Activated T-cell treated with anti-CD3 and anti-CD28 coated beads, Interleukin-2, amount 50 U/mL, for 24 hours (primary cell): ENCODE measurements at places on chromosomes 7 and 10.

- no peak overlapping the region for H3K27ac ChIP-seq
- no peaks in the 10 kb centered on the region for H3K27me3 ChIP-seq
- peak; percentile 27 for DNase-seq
- H3K4me3 ChIP-seq = no peak overlapping the region
Measured at GRCh38 chr7:30646154-30646553, 36.1 kb downstream of the CRHR2 start.

DNA sequence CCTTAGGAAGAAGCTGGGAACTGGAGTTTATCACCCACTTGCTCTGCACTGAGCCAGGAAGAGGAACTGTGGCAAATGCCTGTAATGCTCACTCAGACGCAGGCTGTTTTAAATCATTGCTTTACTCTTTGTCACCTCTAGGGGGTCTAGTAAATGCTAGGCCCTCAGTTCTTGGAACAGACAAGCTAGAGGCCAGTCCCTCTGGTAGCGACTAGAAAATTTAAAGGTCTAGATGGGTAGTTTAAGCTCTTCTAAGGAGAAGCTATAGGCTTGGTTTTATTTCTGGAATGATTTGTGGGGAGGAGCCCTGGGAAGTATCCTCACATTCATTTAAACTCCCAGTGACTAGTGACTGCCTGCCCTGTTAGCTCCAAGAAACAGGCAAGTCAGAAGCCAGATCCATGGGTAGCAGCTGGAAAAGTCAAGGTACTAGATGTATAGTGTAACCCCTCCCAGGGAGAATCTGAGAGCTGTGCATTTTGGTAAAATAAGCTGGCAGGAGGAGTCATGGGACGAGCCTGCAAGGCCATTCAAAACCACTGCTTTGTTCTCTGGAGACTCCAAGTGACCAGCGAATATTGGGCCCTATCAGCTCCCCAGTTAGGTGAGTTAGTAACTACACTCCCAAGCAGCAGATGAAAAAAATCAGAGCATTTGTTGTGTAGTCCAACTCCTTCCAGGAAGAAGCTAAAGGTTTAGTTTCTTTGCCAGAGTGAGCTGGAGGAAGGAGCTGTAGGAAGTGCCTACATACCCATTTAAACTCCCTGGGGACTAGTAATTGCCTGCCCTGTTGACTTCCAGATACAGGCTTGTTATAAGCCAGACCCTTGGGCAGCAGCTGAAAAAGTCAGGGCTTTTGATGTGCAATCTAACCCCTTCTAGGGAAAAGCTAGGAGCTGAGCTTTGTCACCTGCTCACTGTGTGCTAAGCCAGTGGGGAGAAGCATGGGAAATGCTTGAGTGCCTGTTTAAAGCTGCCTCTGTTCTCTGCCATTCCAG lies 68.9 kb downstream of the DYNC1I1 start:
- H3K4me1 ChIP-seq = no peaks in the 10 kb centered on the region
- H3K27ac ChIP-seq = no peak overlapping the region
- H3K36me3 ChIP-seq = no peaks in the 10 kb centered on the region

GRCh38 chr10:28910956-28911355 lies 233.6 kb downstream of the BAMBI start:
- no peak overlapping the region for H3K27ac ChIP-seq
- H3K4me1 ChIP-seq = no peaks in the 10 kb centered on the region
- no peak for DNase-seq
- H3K36me3 ChIP-seq = no peaks in the 10 kb centered on the region

DNA sequence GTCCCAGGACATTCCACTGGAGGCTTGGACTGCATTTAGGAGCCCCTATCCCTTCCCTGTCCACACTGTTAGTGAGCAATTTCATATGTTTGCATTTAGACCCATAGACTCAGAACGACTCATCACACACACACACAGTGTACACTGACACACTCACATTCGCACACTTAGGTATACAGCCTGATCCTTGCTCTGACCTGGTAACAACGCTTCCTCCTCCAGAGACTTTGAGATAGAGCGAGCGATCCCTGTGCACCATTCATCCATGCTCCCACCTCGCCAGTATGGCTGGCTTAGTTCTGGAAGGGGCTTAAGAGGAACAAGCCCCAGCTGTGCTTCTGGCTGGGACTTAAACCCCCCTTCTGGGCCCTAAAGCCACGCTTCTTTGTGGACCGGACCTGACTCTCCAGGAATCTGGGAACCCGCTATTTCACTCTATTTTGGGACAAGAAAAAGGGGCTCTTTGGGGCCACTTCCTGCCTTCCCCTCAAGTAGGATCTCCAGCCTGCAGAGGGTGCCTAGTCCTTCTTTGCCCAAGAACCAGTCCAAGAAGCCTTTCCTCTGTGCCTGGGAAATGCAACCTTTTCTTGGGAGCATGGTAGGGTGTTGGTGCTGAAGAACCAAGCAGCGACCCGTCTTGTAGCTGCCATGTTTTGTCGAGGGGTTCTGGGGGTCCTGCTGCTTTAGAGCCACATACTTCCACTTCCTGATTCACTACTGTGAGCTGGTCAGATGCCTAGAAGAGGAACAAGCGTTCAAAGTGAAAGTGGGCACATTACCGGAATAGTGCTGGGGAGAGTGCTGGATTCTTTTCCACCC lies 1.1 kb upstream of the HOXA13 start:
- peaks cover 39% of the 10 kb centered on the region for H3K4me1 ChIP-seq
- no peaks in the 10 kb centered on the region for H3K36me3 ChIP-seq
- peaks cover 90% of the 10 kb centered on the region for H3K27me3 ChIP-seq
- H3K4me3 ChIP-seq = peak overlapping the region; percentile 68
- peak overlapping the region; percentile 69 for H3K27ac ChIP-seq

GRCh38 chr7:97959046-97959445 lies 30.9 kb downstream of the OCM2 start:
- peaks cover 37% of the 10 kb centered on the region for H3K36me3 ChIP-seq
- no peaks in the 10 kb centered on the region for H3K27me3 ChIP-seq
- H3K27ac ChIP-seq = no peak overlapping the region
- H3K4me1 ChIP-seq = no peaks in the 10 kb centered on the region
- DNase-seq = no peak

DNA sequence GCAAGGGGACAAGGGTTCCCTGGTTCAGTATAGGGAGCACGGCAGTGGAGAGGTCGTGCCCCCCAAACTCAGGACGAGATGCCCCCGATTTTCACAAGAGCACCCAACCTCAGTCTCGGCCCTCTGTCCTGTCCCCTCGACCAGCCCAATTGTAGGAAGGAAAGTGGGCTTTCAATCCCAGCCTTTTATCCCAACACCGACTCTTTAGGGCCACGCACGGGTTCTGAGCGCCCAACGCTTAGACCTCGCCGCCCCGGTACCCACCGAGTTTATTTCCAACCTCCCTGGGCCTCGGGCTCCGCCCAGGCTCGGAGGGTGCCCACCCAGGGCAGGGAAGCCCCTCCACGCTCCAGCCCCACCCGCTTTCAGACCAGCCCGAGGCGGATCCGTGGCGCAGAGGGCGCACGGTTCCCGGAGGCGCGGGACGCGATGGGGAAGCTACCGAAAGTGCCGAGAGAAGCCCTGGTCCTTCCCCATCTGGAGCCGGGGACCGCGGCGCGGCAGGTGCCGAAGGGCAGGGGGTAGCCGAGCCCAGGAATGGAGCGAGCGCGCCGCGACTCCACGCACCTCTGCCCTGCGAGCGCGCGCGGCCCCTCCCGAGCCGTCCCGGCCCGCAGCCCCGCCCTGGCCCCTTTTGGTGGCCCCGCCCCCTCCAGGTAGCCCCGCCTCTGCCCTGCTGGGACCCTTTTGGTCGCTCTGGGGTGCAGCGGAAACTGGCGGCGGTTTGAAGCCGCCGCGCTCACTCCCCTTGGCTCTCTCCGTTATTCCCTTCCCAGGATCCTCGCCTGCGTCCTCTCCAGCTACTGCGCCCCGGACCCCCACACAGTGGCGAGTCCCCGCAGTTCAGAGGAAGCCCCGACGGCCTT lies 20.4 kb downstream of the GRID2IP start:
- H3K4me3 ChIP-seq = peak overlapping the region; percentile 71
- H3K36me3 ChIP-seq = no peaks in the 10 kb centered on the region
- peaks cover 58% of the 10 kb centered on the region for H3K27me3 ChIP-seq
- DNase-seq = peak; percentile 80
- H3K27ac ChIP-seq = peak overlapping the region; percentile 63
- peaks cover 24% of the 10 kb centered on the region for H3K4me1 ChIP-seq

GRCh38 chr7:2855386-2855785 lies 11.3 kb upstream of the GNA12 start:
- H3K4me3 ChIP-seq = no peak overlapping the region
- peaks cover 7% of the 10 kb centered on the region for H3K4me1 ChIP-seq
- no peak overlapping the region for H3K27ac ChIP-seq
- no peaks in the 10 kb centered on the region for H3K36me3 ChIP-seq
- no peaks in the 10 kb centered on the region for H3K27me3 ChIP-seq

DNA sequence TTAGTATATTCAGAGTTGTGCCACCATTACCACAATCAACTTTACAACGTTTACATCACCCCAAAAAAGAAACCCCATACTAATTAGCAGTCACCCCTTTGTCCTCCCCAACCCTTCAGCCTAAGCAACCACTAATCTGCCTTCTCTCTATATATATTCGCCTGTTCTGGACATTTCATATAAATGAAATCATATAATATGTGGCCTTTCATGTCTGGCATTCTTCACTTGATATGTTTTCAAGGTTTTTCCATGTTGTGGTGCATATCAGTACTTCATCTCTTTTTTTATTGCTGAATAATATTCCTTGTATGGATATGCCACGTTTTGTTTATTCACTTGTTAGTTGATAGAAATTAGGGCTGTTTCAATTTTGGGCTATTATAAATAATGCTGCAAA lies 70.4 kb downstream of the AASS start:
- H3K4me3 ChIP-seq = no peak overlapping the region
- no peak for DNase-seq
- peaks cover 23% of the 10 kb centered on the region for H3K36me3 ChIP-seq
- H3K4me1 ChIP-seq = no peaks in the 10 kb centered on the region
- H3K27ac ChIP-seq = no peak overlapping the region
- H3K27me3 ChIP-seq = no peaks in the 10 kb centered on the region

GRCh38 chr10:56551037-56551436 lies 190.0 kb upstream of the ZWINT start:
- H3K27ac ChIP-seq = no peak overlapping the region
- H3K36me3 ChIP-seq = no peaks in the 10 kb centered on the region
- no peak for DNase-seq
- H3K4me1 ChIP-seq = no peaks in the 10 kb centered on the region

DNA sequence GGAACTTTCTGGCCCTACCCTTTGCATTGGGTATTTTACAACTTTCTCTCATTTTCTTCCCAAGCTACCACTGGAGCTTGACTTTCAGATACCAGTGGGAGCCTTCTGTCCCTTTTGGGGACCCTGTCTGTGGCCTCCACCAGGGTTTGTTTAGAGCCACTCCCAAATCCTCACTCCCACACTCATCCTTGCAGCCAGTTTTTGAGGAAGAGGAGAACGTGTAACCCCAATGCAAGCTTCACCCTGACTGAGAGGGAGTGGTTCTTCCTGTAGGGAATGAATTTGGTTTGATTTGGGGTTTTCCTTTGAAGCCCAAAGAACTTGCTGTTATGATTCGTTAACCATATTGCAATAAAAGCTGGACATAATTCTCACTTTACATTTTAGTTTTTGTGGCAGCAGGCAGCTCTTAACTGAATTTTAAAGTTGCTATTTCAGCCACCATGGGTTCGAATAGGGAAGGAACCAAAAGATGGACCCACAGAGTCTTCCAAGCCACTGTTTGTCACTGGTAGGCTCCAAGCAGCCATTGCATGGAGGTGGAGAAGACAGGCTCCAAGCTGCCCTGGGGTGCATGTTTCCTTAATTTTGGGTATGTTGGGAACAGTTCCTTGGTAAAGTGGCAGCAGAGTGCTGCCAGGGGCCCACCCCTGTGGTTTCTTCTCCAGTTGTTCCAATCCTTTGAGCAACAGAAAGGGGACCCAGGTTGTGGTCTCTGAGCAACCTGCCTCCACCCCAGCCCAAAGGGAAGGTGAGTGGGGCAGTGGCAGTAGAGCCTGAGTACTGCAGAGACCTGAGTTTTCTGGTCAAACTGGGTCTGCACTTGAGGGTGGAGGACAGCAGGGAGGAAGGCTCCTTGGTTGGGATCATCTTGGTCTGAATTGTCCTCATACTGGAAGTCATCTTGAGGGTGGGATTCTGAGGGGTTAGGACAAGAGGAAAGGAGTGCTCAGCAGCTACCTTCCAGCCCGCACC lies 5.1 kb downstream of the EVX1 start:
- peaks cover 93% of the 10 kb centered on the region for H3K27me3 ChIP-seq
- peaks cover 35% of the 10 kb centered on the region for H3K4me1 ChIP-seq
- no peaks in the 10 kb centered on the region for H3K36me3 ChIP-seq
- H3K27ac ChIP-seq = no peak overlapping the region

DNA sequence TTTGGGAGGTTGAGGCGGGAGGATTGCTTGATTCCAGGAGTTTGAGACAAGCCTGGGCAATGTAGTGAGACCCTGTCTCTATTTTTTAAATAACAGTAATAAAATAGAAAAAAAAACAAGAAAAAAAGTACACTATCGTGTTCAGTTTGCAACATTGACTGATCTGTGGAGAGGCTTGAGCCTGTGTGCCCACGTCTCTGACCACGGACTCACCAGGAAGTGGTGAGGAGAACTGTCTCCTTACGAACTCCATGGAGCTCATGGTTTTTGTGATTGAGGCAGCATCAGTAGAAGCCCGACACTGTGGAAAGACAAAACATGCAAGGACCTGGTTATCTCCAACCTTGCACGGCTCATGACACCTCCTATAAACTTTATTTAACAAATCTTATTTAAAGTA lies 23.9 kb upstream of the DNAJB6 start:
- no peak overlapping the region for H3K27ac ChIP-seq
- DNase-seq = no peak
- H3K27me3 ChIP-seq = no peaks in the 10 kb centered on the region
- H3K4me3 ChIP-seq = no peak overlapping the region
- no peaks in the 10 kb centered on the region for H3K36me3 ChIP-seq
- peaks cover 10% of the 10 kb centered on the region for H3K4me1 ChIP-seq

- no peak overlapping the region for H3K27ac ChIP-seq
- H3K27me3 ChIP-seq = no peaks in the 10 kb centered on the region
- H3K36me3 ChIP-seq = no peaks in the 10 kb centered on the region
- no peaks in the 10 kb centered on the region for H3K4me1 ChIP-seq
Measured at GRCh38 chr10:58173391-58173790, 94.3 kb downstream of the IPMK start.

DNA sequence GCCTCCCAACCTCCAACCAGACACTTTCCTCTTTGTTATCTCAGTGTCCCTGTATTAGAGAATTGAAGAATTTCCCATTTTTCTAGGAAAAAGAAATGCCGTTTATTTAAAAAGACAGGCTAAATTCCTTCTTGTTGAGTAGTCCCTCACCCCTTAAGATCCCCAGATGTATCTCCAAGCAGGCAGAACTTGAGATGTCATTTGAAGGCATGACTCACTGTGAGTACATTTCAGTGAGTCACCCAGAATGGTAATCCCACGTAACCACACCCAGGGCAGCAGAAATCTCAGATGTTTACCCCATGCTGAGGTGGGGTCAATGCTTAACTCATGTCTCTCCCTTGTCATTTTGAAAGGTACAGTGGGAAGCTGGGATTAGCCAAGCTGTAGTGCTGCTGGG lies 4.4 kb downstream of the ZNF655 start:
- no peaks in the 10 kb centered on the region for H3K27me3 ChIP-seq
- peak overlapping the region; percentile 54 for H3K4me3 ChIP-seq
- peaks cover 84% of the 10 kb centered on the region for H3K36me3 ChIP-seq
